NCI-H774 (cell line): ENCODE measurements at places on chromosomes 6 and 20.
A peak's percentile ranks its signal among the peaks of the same experiment; 100 is the strongest.

DNA sequence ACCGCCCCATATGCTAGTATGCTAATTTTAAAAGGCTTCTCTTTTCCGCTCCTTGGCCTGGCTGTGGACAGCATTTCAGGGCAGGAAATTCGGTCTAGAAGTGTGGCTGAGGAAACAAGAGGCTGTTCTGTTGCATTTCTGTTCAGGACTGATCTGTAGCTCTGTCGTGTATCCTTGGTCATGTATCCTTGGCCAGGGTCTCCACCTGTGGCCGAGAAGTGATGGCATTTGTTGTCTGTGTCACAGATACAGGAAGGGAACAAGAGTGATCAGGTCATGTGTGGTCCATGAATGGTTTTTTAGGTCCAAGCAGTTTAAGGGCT, 300.5 kb upstream of the SUPT3H start:
- no peak for DNase-seq

DNA sequence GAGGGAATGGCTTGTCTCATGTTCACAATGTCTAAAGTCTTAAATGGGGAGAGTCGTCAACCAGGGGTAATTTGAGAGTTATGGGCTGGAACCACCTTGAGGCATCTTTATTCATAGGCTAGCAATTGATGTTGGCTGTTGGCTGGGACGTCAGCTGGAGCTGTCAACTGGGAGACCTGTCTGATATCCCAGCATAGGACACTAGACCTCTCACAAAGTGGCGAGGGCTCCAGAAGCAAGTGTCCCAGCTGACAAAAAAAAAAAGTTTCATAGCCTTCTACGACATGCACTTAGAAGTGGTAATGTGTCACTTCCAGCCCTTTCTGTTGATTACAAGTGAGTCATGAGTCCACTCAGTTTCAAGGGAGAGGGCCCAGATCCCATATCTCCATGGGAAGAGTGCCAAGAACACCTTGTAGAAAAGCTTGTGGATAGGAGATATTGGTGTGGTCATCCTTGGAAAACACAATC, 278.0 kb downstream of the ESR1 start:
- DNase-seq, result no peak

- no peak for DNase-seq
Measured at GRCh38 chr6:130425537-130425936, 59.7 kb downstream of the TMEM200A start.

GRCh38 chr6:159981071-159981402, 12.2 kb downstream of the IGF2R start:
- no peak for DNase-seq

GRCh38 chr6:129432738-129433137, 277.2 kb downstream of the ARHGAP18 start:
- DNase-seq, result no peak

- DNase-seq, result peak; percentile 88
Measured at GRCh38 chr6:28589234-28589956, 63.7 kb downstream of the GPX5 start.

DNA sequence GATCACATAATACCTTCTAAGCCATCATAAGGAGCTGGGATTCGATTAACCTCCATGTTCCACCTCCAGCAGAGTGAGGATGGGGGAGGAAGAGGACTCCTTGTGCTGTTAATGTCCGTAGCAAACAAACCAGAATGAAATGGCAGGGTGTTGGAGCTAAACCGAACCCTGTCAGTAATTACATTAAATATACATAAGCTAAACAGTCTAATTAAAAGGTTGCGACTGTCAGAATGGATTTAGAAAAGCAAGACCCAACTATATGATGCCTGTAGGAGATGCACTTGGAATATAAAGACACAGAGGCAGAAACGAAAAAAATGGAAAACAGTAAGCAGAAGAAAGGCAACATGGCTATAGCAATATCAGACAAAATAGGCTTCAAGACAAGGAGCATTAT, 13.2 kb downstream of the PREX1 start:
- DNase-seq, result no peak

GRCh38 chr20:25669826-25670422, 26.7 kb downstream of the ZNF337 start:
- no peak for DNase-seq

DNA sequence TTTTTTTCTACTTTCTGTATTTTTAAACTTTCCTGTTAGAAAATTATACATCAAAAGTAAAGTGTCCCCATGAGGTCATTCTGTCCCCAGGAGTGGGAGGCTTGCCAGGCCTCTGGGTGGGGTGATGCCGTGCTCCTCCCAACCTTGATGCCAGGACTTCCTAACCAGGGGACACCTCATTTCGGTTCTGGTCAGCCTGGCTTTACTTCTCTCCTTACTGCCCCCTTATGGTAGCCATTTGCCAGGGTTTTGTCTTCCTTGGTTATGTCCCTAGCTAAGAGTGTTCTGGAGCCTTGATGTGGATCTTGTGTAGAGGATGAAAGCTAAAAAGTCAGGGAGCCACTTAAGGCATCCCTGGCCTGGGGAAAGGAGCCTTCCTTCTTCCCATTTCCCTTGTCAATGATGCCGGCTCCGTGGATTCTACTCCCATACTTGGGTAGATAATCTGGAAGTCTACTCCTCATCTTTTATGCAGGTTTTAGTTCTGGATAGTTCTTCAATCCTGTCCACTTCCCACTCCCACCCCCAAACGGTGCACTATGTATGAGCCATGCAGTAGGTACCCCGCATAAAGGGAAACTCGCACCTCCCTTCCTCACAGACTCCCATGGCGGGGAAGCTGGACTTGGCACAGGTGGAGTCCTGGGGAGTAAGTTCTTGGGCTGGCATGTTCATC, 164.1 kb upstream of the SALL4 start:
- DNase-seq, result peak; percentile 3

- DNase-seq, result no peak
Measured at GRCh38 chr20:49712118-49712517, 1.6 kb downstream of the B4GALT5 start.

- DNase-seq, result no peak
Measured at GRCh38 chr6:144364782-144365181, 79.6 kb downstream of the UTRN start.

DNA sequence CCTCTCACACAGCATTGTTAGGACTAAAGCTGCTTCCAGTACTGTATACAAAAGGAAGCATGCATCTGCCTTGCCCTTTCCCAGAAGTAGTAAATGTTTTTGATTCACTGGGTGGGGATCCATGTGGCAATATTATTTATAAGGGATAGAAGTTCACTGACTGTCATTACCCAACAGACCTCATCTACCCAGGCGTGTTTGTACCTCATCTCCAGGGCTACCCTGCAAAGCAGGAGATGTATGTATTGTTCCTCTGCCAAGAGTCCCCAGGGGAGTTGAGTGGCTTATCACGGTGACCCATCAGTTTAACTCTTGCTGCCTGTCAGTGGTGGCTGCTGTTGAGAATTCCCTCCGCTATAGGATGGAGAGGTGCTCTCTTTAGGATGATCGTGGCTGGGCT, 42.5 kb downstream of the SLC24A3 start:
- DNase-seq, result no peak

- DNase-seq, result no peak
Measured at GRCh38 chr20:48294942-48295341, 509.7 kb upstream of the SULF2 start.

DNA sequence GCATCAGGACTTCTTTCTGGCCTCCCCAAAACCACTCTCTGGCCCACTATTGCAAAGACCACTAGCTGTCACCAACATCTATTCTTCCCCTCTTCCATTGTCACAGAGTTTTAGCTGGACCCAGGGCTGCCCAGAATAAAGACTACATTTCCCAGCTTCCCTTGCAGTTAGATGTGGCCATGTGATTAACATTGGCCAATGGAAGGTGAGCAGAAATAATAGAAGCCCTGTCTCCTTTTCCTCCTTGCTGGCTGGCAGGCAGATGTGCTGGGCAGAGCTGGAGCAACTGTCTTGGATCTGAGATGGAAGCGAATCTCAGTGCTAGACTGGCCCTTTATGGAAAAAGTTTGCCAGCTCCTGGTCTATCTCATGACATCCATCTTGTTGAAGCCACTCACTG, 97.0 kb downstream of the KCNB1 start:
- DNase-seq, result peak; percentile 21

DNA sequence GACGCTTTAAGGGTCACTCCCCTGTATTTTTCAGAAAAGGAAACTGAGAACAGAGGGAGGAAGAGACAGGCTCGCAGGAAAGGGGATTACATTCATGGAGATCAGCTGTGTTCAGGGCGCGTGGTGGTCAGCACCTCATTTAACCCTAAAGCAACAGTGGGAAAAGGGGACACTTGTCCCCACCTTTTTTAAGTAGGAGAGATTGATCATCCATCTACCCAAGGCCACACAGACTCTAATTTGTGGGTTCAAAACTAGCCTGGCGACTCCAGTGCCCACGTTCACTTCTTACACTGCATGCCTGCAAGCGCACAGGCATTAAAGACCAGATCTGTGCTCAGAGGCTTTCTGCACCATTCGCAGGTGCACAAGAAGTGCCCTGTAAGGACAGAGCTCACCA, 167.9 kb upstream of the SNX9 start:
- DNase-seq, result no peak

- peak; percentile 26 for DNase-seq
Measured at GRCh38 chr6:139017227-139017626, 11.3 kb upstream of the ABRACL start.

GRCh38 chr6:136716917-136717715, 75.2 kb downstream of the MAP3K5 start:
- DNase-seq, result no peak

DNA sequence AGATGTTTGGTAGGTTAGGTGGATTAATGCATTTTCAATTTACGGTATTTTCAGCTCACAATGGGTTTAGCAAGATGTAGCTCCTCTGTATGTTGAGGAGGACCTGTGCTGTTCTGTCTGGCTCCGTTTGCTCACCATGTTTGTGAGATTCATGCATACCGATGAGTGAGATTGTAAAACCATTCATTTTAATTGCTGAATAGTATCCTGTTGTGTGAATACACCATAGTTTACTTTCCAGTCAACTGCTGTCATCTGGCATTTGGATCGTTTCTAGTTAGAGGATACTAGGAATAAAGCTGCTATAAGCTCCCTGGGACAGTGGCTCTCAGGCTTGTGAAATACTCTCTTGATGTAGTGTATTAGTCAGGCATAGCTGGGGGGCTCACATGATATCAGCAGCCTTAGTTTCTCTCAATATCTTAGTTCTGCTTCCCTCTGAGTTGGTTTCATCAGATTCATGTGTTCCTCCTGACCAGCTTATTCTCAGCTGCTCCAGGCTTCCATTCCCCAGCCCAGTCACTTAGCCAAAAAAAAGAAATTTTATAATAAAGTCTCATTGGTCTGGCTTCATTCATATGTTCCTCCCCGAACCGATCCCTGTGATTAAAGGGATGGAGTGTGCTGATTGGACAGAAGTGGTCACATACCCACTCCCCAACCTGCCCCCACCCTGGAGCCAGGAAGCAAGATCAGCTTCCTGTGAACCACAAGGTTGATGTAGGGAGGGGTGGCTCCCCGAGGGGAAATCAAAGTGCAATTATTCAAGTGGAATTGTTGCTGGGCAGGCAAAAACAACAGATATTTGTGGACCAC, 10.9 kb upstream of the B4GALT5 start:
- peak; percentile 9 for DNase-seq

DNA sequence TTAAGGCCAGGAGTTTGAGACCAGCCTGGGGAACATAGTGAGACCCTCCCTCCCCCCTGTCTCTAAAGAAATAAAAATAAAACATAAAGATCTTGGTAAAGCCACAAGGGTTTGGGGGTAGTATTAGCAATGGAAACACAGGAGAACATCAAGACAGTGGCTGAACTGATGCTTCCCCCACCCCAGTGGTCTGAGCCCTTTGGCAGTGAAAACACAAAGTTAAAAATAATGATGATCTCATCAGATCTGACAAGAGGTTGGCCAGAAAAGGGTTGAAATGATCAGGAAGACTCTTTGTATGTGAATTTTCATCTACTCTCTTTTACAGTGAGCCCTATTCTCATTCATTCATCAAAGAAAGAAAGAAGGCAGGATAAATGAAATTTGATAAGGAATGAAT, 93.7 kb downstream of the KCNB1 start:
- no peak for DNase-seq

DNA sequence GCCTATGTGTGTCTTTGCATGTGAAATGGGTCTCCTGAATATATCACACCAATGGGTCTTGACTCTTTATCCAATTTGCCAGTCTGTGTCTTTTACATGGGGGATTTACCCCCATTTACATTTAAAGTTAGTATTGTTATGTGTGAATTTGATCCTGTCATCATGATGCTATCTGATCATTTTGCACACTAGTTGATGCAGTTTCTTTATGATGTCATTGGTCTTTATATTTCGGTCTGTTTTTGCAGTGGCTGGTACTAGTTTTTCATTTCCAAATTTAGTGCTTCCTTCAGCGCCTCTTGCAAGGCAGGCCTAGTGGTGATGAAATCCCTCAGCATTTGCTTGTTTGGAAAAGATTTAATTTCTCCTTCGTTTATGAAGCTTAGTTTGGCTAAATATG, 555.2 kb upstream of the BTBD3 start:
- DNase-seq, result no peak

- DNase-seq, result no peak
Measured at GRCh38 chr20:59810449-59811187, 122.8 kb downstream of the SYCP2 start.

DNA sequence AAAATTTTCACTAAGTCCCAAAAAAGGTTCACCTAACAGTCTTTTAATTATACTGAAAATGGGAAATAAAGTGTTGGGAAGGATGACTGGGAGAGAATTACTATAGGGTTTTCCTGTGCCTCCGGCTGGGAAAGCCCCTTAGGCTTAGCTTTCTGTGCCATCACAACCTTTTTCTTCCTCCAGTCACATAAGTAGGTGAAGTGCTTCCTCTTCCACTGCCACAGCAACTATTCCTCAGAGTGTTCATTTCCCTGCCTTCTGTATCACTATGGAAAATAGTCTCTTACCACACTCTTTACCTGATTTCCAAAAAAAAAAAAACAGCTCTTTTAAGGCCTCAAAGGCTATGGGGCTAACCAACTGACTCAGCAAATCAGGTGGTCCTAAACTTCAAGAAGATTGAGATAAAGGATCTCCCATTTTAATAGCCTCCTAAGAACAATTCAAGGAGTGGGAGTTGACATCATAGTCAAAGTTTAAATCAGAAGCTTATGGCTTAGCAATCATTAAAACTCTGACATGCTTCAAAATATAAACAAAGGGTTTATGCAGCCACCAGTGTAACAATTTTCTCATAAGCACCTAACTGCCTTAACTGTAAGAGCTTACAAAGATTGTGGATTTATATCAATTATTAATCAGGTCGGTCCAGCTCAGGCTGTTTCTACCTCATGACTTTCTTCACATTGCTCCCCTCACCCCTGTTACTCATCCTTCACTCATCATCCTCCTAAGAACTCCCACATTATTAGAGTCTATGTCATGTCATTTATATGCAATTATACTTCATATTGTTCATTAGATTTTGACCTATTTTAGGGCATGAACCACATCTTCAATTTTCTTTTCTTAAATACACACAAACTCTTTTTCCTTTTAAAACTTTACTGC, 95.3 kb downstream of the RNGTT start:
- DNase-seq, result no peak

DNA sequence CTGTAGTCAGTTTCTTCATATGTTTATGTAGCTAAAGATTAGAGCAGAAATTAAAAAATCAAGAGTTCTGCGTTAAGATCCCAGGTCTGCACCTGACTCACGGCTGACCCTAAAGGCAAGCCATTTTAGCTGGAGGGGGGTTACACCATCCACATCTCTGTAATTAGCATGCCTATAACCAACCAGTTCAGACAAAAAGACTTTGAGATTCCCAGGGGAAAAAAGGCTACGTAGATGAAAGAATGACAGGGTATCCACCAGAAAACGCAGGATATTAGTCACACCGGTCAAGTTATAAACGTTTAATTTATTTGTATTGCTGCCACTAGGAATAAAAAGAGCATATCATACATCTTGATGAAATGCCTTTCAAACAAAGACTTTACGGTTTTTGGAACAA, 299.1 kb downstream of the FOXC1 start:
- no peak for DNase-seq

- no peak for DNase-seq
Measured at GRCh38 chr6:106743612-106744011, 114.2 kb downstream of the QRSL1 start.
